Stimulated activated CD4-positive, alpha-beta T cell treated with anti-CD3 and anti-CD28 coated beads, Interleukin-2, amount 100 ng/mL, for 48 hours (primary cell): ENCODE measurements at places on chromosomes 11 and 22.

DNA sequence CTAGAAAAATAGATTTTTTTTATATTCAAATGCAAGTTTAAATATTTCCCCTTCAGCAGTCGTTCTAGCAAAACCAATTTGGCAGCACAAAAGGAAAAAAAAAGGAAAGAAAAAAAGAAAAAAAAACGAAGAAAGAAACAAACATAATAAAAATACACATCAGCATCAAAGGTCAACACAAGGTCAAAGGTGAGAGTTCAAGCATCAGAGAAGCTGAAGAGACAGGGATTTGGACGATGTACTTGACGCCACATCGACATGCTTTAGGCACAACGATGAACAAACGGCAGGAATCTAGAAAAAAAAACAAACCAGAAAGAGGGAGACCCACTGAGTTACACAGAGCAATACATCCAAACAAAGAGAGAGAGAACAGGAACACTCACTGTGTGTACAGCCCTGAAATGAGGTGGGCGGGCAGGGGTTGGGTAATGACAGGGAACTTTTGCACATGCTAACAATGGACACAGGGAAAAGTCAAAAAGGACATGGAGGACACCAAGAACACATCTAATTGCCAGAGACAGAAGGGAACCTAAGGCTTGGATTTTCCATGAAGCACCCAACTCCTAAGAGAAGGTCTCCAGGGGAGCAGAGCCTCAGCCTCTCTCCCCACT is 19.8 kb upstream of the RAPSN start:
- no peak for DNase-seq

- peak; percentile 69 for DNase-seq
These were observed 10.9 kb upstream of the APOBEC3C start for GRCh38 chr22:39003165-39003638.

- no peak for DNase-seq
These were observed 381.8 kb downstream of the TBC1D22A start for GRCh38 chr22:47144076-47144765.

DNA sequence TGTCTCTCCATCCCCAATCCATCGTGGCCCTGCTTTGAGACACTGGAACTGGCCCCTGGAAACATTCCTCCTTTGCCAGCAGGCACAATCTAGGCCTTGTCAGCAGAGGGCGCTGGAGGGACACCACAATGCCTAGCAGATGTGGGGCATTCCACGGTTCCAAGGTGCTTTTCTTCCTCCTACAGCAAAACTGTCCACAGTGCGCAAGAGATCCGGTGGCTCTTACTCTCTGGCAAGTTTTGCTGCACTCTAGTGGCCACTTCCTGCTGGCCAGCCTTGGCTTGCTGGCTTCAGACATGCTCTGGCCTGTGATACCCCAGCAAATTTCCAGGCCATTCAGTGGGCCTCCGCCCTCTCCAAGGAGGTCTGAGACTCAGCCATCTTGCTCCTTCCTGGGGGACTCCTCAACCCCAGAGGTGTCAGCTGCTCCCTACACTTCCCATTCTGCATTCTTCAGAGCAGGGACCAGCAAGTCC is 17.1 kb upstream of the RBM4B start:
- peak; percentile 89 for DNase-seq

DNA sequence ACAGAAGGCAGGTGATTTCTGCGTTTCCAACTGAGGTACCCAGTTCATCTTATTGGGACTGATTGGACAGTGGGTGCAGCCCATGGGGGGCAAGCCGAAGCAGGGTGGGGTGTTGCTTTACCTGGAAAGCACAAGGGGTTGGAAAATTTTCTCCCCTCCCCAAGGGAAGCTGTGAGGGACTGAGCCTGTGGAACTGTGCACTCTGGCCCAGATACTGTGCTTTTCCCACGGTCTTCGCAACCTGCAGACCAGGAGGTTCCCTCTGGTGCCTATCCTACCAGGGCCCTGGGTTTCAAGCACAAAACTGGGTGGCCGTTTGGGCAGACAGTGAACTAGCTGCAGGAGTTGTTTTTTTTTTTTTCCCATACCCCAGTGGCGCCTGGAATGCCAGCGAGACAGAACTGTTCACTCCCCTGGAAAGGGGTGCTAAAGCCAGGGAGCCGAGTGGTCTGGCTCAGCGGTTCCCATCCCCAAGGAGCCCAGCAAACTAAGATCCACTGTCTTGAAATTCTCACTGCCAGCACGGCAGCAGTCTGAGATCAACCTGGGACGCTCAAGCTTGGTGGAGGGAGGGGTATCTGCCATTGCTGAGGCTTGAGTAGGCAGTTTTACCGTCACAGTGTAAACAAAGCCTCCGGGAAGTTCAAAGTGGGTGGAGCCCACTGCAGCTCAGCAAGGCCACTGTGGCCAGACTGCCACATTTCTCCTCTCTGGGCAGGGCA is 97.2 kb downstream of the JRKL start:
- no peak for DNase-seq

DNA sequence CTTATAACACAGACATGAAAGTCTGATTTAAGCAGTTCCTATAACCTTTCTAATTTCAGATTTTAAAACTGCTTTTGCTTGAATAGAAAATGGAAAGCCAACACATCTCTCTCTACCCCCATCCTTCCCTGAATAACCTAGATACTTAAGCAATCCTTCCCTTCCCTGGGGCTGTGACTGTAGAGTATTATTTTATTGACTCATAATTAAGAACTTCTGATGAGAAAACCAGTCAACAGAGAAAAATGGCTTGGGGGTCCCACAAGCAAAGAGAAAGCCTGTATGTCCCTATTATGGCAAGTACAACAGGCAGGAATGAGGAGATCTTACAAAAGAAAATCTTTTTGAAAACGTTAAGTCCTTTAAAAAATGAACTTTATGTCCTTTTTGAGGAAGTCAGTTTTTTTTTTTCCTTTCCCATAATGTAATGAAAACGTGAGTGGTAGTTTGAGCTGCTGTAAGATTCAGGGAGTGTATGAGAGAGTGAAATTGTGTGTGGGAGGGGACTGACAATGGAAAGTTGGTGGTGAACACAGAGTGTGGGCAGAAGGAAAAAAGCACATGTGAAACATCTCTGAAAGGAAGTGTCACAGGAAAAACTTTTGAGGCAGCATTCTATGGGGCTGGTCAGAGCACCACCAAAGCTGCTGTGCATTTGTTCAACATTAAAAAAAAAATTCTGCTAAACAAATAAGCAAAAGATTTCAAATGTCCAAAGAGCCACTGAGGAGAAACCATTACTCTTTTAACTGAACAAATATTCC is 154.6 kb downstream of the MAML2 start:
- no peak for DNase-seq

DNA sequence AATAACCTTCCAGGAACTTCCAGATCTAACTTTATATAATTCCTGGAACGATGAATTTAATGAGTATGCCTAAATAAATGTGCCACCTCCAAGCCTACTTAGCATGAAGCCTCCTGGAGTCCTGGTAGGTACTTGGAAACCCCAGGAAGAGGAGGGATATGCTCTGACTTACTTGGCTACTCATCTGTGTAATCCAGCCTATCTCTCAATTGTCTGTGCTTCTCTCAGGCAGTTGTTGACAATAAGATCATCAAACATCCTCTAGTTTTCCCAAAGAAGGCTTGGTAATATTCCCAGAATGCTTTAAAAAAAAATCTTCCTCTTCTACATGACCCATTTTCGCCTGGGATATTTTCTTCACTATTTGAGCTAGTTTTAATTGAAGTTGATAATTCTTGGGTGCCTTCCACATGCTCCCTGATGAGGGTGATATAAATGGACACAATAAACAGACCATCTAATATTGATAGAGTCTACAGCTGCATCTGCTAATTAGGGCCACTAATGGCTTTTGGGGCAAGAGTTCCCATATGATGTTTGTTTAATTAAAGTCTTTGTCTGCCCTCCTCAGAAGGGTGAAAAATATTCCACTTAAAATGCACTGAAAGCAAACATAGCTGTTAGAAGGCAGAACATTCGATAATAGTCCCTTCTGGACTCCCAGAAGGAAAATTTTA is 75.5 kb upstream of the RAB38 start:
- DNase-seq = no peak

DNA sequence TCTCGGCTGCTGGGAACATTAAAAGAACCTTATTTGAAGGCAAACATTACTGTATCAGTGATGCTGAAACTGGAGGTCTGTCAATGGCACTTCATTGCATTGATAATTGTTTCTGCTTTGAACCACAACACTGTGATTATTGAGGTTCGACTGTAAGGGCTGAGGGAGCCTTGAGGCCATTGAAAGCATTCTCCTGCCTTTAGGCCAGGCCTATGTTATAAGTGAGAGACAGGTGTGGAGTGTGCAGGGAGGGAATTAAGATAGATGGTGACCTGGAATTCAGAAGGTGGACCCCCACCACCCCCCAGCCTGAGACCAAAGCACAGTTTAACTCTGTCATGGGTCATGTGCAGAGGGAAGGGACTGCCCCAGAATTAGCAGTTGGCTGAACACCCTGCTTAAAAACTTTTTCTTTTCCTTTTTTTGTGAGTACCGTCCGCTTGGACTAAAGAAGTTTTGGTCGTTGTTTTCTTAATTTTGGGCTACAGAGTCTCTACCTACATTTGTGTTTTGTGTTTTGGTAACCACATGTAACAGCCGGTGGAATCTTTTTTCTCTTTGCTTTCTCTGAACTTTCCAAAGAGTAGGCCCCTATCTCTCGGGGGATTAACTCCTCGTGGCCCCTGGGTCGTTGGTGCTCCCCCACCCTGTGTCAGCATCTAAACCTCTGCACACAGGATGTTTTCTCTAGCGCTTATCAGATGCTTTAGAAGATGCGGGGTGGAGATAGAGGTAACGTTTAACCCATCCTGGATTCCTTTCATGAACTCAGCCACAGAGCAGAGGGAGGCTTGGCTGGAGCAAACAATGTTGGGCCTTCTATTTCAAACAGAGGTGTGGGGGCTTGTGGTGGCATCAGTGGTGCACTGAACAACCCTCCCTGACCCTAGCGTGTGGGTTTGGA is 43.7 kb downstream of the ZBTB16 start:
- no peak for DNase-seq

DNA sequence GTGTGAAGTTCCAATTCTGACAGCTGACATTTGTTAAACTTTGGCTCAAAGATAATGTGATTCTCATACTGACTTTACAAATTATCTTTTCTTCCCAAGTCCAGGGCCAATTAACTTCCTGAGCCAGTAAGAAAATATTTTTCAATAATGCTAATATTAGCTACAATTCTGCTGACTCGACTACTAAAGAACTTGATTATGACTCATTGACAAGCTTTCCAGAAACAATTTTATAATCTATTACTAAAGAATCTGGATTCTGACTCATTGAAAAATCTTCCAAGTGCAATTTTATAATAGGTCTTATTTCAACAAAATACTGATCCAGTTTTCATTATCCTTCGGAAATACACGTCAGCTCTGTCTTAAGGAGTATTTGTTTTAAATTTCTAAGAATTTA is 12.9 kb upstream of the XKR3 start:
- no peak for DNase-seq

DNA sequence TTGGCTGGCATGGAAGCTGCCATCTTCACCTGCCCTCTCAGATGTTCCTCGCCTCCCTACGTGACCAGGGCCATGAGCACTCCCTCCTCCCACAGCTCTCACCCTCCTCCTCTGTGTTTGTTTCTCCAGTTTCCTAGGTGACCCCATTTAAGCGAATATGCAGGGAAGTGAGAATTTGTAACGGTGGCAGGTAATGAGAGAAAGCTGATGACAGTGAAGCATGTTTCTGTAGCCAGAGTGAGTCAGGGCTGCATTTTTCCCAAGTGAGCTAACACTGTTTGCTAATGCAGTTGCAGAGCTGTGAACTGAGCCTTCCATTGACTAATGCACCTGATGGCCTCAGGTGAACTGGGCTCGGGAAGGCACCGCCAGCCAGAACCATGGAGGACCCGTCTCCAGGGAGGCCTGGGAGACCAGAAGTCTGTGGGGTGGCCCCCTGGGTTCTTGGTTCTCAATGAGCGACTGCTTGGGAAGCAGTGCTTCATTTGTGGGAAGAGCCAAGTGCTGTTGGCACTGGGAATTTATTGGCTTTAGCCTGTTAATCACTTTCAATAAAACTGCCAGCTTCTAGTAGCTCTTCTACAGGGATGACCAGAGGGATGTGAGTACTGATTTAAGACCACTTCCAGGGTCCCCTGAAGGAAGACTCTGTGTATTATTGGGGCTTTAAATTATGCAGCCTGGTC is 64.5 kb downstream of the BARX2 start:
- DNase-seq = no peak

GRCh38 chr22:27810609-27811151 is 9.1 kb upstream of the MN1 start:
- DNase-seq = no peak

DNA sequence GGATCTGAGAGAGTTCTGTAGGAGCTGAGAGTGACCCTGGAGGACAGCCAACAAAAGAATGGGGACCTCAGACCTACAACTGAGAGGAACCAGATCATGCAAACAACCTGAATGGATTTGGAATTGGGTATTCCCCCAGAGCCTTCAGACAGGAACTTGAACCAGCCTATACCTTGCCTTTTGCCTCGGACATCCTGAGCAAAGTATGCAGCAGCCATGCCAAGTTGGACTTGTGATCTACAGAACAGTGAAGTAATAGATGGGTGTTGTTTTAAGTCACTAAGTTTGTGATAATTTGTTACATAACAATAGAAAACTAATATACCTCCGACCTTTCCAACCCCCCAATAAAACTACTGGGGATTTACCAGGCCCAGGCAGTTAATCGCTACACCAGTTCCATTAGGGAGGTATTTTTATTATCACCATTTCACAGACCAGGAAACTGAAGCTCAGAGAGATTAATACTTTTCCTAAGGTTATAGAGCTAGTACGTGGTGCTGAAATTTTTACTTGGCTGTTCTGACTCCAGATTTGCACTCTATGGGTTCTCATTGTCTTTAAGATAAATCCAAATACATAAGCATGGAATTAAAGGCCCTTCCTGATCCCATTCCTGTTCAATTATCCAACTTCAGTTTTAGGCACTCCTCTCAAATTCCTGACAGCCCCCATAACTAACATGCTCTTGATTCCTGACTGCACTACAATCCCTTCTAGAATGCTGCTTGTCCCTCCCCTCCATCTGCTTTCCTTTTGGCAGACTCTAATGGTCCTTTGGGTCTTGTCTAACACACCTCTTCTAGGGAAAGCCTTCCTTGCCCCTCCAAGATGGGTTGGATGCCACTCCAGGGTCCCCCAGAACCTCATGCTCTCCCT is 1.7 kb upstream of the RASSF10 start:
- DNase-seq = no peak

DNA sequence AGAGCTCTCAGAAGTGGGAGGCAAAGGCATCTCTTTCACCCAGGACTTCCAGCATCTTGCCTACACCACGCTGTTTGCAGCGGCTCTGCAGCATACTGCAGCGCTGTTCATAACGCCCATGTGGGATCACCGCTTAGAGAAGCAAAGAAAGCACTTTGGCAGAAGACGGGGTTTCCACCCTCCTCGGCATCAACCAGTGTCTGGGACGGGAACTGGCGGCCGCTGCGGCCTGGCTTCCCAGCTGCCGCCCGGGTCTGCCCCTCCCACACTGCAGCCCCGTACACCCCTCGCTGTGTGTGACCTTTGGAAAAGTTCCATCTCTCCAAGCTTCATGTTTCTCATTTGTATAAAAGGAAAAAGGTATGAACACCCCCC is 545 bp upstream of the TIRAP start:
- DNase-seq = peak; percentile 31
